ENCODE measurements at places on chromosomes 16 and 17.

- DNase-seq, result no peak
Observed at GRCh38 chr16:83928341-83929055, 24.5 kb upstream of the OSGIN1 start.

GRCh38 chr16:66091471-66091891 lies 275.0 kb upstream of the CDH5 start:
- DNase-seq, result no peak

DNA sequence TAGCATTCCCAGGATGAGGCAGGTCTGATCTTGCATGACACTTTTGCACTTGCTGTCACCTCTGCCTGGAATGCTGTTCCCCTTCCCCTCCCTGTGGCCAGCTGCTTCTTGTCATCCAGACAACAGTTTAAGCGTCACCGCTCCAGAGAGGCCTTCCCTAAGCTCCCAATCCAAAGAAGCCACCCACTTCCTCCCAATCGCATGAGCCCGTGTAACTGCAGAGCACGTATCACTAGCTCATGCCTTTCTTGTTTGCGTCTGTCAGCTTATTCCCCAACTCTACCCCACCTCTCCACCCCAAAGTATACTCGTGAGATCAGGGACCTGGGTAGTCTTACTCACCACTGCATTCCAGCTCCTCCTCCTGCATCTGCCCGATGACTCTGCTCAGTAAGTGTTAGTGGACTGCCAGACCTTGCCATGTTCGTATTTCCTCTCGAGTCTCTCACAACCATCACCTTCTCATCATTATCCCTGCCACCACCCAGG lies 92.8 kb downstream of the GAS7 start:
- no peak for DNase-seq

GRCh38 chr17:64155129-64155528 lies 25.2 kb upstream of the ERN1 start:
- no peak for DNase-seq

GRCh38 chr16:11291091-11291703 lies 10.1 kb upstream of the PRM1 start:
- no peak for DNase-seq

DNA sequence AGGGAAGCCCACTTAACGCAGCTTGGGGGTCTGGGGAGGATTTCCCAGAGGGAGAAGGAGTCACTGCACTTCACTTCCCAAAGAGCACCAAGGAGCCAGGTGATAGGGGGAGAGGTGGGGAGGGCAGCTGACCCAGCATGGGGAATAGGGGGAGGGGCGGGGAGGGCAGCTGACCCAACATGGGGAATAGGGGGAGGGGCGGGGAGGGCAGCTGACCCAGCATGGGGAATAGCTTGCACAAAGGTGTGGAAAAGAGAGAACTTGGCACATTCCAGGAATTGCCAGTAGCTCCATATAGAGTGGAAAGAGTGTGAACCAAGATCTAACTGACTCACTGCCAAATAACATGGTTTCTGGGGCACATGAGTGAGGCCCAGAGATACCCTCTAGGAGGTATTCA lies 110.3 kb downstream of the CCT6B start:
- no peak for DNase-seq

DNA sequence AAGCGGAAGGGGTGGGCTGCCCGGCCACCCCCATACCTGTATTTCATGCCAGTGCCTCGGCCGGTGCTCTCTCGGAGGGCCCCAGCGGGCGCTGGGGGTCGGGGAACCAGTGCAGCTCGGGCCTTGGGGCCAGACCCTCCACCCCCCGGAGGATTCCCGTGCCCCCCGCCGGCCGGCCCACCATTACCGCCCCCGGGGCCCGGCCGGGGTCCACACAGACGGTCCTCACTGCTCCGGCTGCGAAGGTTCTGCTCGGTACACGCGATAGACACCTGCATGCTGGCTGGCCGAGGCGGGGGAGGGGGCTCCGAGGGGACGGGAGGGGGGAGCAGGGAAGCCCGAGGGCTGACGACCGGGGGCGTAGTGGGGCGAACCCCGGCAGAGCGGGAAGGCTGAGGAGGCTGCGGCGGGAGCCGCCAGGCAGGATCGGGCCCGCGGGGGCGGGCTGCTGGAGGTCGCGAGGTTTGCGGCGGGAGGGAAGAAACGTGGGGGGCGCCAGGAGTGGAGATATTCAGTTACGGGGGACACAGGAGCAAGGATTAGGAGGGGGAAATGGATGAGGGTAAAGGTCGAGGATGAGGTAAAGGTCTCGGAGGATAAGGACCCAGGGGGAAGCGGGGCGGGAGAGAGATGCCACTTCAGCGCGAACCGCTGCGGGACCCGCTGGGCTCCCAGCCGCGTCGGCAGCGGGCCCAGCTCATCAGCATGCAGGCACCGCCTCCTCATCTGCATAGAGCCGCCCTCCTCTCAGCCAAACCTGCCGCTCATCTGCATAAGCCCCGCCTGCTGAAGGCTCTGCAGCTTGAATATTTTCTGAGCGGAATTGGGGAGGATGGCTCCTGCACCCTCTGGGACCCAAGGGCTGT lies at the start of gene KCNAB3:
KCNAB3 (minus strand) TSS at position 699 of the 866 bp plus-strand sequence; CDS start at position 278, 421 bp downstream.
- no peak for DNase-seq

DNA sequence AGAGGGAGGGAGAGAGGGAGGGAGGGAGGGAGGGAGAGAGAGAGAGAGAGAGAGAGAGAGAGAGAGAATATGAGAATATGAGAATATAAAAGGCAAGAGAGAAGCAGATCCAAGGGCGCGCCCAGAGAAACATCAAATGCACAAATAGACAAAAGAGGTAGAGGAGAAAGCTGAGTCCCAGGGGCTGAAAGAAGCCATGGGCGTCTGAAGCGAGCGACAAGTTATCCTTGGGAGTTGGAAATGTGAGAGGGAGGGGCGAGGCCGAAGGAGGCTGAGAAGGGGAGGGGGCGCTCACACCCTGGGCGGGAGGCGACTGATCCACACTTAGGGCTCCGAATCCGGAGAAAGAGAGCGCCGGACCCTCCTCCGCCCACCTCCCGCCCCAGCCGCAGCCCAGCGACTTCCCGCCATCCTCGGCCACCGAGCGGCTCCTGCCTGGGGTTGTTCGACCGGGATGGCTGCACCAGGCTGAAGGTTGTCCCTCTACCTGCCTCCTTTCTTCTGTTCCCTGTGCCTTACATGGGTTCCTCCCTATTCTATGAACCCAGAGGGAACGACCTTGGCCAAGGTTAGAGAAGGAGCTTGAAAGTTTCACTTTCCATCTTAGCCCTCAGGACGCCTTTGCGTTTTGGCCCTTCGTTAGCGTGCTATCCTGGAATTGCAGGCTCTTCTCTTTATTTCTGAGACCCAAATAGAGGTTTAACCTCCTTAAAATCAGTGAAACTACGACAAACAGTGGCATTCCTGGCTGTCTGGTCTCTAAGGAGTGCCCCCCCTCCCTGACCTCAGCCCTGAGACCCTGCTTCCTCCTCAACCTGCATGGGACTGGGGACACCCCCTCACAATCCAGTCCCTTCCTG lies 21.2 kb upstream of the HOXB9 start:
- DNase-seq, result no peak

DNA sequence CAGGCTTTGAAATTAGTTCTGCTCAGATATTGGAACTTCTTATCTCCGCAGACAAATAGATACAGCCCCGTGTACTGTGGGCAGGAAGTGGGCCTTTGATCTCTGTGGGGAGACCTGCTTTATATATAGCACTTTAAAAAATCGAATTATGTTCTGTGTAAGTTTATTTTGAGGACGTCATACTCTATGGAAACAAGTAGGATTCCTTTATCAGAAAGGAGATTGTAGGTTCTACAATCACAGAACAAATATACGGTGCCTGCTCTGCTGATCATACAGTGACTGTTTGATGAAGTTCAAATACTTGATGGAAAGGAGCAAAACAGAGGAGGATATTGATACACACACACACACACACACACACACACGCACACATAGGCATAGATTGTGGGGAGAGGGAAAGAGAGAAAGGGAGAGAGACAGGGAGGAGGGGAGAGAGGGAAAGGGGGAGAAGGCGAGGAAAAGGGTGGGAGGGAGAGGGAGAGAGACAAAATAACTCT lies 14.7 kb upstream of the TMEM220 start:
- DNase-seq, result no peak

- DNase-seq, result no peak
Observed at GRCh38 chr17:1810450-1811103, 19.1 kb downstream of the SMYD4 start.

GRCh38 chr17:81238490-81238814 lies 403 bp downstream of the TEPSIN start:
- no peak for DNase-seq

- no peak for DNase-seq
Observed at GRCh38 chr16:11583166-11583565, 3.6 kb downstream of the LITAF start.

Data from stimulated activated CD8-positive, alpha-beta memory T cell treated with anti-CD3 and anti-CD28 coated beads, Interleukin-4, amount 100 ng/mL, for 1 hour (primary cell).